Activated CD8-positive, alpha-beta memory T cell treated with anti-CD3 and anti-CD28 coated beads, Interleukin-2, amount 10 ng/mL, durations not matched to agents 7 days and 5 days (primary cell): ENCODE measurements at places on chromosomes 2 and 18.
A peak's percentile ranks its signal among the peaks of the same experiment; 100 is the strongest.

- no peak for DNase-seq
- H3K27me3 ChIP-seq, result peaks cover 70% of the 10 kb centered on the region
- H3K27ac ChIP-seq, result no peak overlapping the region
- H3K4me3 ChIP-seq, result no peak overlapping the region
- H3K36me3 ChIP-seq, result peaks cover 2% of the 10 kb centered on the region
- peaks cover 7% of the 10 kb centered on the region for H3K4me1 ChIP-seq
These were observed 787 bp downstream of the ERBB4 start for GRCh38 chr2:212537726-212538304.

- no peak for DNase-seq
- no peak overlapping the region for H3K27ac ChIP-seq
- H3K4me1 ChIP-seq, result no peaks in the 10 kb centered on the region
- H3K36me3 ChIP-seq, result peaks cover 6% of the 10 kb centered on the region
- no peaks in the 10 kb centered on the region for H3K27me3 ChIP-seq
These were observed 158.7 kb upstream of the MYO3B start for GRCh38 chr2:170019060-170019805.

DNA sequence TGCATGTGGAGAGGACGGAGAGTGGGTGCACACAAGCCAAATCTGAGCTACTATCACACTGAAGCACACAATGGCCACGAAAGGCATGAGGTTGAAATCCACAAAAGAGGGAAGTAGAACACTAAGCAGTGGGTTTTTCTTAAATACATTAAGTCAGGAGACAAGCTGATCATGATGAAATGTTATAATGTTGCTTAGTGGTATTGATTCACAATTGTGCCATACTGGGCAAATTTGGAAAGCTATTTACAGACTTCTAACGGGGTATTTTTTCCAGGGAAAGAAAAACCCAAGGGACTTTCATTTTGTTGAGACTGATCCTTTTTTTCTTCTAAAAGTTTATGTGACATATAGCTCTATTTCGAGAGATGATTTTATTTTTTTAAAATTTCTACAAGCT lies 100.8 kb upstream of the CNGA3 start:
- H3K4me3 ChIP-seq, result no peak overlapping the region
- H3K4me1 ChIP-seq, result no peaks in the 10 kb centered on the region
- DNase-seq, result no peak
- H3K27ac ChIP-seq, result no peak overlapping the region
- H3K27me3 ChIP-seq, result peaks cover 22% of the 10 kb centered on the region

DNA sequence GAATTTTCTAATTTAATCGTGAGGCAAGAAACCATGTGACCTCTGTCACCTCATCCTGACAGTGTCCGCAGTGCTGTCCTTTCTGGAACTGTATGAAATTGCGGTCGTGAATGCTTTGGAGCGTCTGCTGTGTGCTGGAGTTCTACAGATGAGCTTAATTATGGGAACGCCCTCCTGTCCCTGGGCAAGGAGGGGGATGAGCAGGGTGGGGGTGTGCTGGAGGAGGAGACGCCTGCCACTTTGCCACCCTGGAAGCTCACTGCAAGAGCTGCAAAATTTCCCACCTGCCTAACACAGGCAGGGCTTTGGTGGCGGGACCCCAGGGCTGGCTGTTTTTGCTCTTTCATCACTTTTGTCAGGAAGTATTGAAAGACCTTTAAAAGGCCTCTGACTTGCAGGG lies 6.5 kb downstream of the LPIN1 start:
- no peaks in the 10 kb centered on the region for H3K27me3 ChIP-seq
- H3K4me3 ChIP-seq, result peak overlapping the region; percentile 72
- H3K4me1 ChIP-seq, result peaks cover 93% of the 10 kb centered on the region

DNA sequence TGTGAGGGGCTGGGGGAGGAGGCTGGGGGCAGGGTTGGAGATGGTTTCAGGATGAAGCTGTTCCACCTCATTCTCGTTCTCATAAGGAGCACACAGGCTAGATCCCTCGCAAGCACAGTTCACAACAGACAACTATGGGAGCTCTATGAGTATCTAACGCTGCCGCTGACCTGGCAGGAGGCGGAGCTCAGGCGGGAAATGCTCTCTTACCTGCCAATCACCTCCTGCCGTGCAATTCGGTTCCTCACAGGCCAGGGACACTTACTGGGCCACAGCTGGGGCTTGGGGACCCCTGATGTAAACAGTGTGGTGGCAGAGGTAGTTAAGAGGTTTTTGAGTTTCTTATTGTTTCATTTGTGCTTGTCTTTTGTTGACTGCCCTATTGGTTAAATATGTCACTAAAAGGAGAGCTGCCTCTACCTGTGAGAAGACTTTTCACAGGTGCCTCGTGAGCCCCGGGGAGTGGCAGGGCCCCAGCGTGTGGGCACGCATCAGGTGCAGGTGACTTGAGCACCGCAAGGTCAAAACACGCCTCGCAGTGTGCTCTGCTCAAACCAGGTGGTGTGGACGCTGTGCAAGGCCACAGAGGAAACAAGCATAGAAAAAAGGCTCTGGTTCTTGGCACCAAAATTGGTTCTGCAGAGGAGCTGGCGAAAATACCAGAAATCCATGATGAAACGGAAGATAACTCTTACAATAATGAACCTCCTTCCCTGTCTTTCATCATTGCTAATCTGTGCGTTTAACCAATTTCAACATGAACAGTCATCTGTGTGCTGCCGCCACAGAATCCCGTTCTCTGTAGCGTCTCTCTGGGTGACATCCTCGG lies 10.2 kb downstream of the MLPH start:
- no peaks in the 10 kb centered on the region for H3K4me1 ChIP-seq
- H3K27me3 ChIP-seq, result peaks cover 31% of the 10 kb centered on the region
- DNase-seq, result no peak
- no peak overlapping the region for H3K4me3 ChIP-seq
- no peak overlapping the region for H3K27ac ChIP-seq

DNA sequence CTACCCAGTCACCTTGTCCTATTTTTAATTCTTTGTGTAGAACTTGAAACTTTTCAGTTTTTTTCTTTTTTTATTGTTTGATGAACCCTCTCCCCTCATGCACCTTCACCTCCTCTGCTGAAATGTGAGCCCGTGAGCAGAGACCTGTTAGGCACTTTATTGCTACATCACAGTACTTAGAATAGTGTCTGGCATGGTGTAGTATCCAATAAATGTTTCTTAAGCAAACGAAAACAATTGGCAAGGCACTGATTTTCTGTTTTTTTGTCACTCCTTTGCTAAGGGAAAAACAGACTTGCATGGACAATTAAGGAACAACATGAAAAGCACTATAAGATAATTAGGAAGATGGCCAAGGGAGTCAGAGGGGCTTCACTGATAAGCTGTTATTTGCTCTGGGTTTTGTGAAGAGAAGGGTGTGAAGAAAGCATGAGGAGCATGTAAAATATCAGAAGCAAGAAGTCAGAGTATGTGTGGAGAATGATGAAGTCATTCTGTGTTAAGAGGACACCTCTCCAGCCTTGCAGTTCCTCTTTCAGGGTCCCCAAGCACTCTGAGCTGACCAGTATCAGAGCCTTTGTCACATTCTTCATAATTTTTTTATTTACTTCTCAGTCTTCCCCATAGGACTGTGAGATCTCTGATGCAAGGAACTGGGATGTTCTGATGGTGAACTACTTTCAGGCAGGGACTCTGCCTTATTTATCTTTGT lies 99.7 kb upstream of the CAVIN2 start:
- H3K36me3 ChIP-seq, result no peaks in the 10 kb centered on the region
- no peaks in the 10 kb centered on the region for H3K4me1 ChIP-seq
- no peak overlapping the region for H3K27ac ChIP-seq
- H3K4me3 ChIP-seq, result no peak overlapping the region
- no peak for DNase-seq

DNA sequence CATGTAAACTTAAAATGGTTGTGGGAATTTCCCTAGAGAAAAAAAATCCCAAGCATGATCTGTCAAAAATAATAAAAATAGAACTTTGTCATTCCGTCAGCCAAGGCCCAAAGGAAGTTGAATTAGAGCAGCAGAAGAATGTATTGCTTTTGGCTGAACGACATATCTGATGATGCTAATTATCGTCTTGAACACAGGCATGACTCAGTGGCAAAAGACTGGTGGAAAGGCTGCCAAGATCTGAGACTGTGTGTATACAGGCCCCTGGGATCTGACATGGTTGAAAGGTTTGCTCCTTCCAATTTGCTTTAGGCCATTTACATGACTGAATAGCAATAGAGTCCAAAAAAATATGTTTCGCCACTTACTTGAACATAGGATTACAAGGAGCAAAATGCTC lies 1057.1 kb upstream of the CRIM1 start:
- H3K4me1 ChIP-seq, result no peaks in the 10 kb centered on the region
- DNase-seq, result no peak
- H3K4me3 ChIP-seq, result no peak overlapping the region
- no peak overlapping the region for H3K27ac ChIP-seq

DNA sequence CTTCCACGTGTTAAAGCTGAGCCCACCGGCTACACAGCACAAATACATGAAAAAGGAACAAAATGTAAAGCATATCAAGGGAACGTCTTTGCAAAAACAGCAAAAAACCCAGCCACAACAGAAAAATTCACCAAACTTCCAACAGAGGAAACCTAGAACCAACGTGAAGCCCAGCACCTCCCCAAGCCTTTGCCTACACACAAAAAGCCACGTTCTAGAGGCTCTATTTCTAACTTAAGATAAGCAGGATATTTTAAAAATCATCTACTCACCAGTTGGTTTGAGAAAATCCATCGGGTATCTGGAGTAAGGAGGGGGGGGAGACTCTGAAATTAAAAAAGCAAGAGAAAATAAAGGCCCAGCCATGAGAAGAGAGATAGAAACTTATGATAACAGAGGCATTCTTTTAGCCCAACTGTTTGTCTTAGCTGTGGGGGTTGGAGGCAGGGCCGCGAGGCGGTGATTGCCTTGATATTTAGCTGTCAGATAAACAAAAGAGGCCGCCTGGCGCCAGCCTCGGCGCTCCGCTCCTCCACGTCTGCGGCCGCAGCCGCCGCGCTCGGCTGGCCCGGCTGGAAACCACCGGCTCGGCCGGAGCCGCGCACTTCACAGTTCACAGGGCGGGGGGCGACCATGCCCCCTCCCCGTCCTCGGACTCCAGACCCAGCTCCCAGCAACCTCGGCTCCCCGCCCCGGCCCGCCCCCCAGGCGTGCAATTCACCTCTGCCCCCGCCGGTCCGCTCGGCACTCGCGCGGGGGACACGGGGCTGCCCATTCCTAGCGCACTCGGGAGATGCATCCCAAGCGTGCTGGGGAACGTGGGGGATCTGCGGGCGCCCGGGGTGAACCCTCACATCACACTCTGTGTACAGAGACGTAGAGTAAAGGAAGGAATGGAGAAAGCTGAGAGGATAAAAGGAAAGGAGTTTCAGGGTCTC lies 2.4 kb downstream of the SMAD7 start:
- peak overlapping the region; percentile 95 for H3K4me3 ChIP-seq
- H3K4me1 ChIP-seq, result peaks cover 49% of the 10 kb centered on the region
- H3K27ac ChIP-seq, result peak overlapping the region; percentile 82
- H3K27me3 ChIP-seq, result no peaks in the 10 kb centered on the region
- peaks cover 48% of the 10 kb centered on the region for H3K36me3 ChIP-seq

GRCh38 chr18:34957119-34957863 lies 83.9 kb upstream of the MAPRE2 start:
- H3K4me3 ChIP-seq, result no peak overlapping the region
- DNase-seq, result no peak
- no peaks in the 10 kb centered on the region for H3K4me1 ChIP-seq
- no peaks in the 10 kb centered on the region for H3K36me3 ChIP-seq
- no peak overlapping the region for H3K27ac ChIP-seq

- no peaks in the 10 kb centered on the region for H3K27me3 ChIP-seq
- H3K4me3 ChIP-seq, result no peak overlapping the region
- DNase-seq, result no peak
These were observed 66.7 kb upstream of the SH3BP4 start for GRCh38 chr2:234885118-234885517.

- H3K4me1 ChIP-seq, result no peaks in the 10 kb centered on the region
- no peak for DNase-seq
- H3K4me3 ChIP-seq, result no peak overlapping the region
- H3K27ac ChIP-seq, result no peak overlapping the region
These were observed 100.1 kb upstream of the APCDD1 start for GRCh38 chr18:10354241-10354811.
